ENCODE measurements at places on chromosomes 5 and 9.

DNA sequence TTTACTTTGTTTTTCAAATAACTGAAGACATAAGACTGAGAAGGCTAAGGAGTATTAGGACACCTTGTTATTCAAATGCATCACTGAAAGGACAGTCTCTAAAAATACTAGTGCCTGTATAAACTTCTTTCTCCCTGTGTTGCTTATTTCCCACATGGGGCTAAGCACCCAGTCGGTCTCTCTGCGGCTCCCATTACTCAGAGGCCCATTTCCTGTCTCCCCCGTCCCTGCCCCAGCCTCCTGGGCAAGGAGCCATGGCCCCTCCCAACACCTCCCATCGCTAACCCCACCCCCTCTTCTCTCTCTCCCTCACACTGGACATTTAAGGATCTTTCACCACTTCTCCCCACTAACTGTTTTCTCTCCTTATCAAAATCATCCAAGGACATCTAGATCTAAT lies 81.9 kb downstream of the EBF1 start:
- peak; percentile 0 for DNase-seq

- no peak for DNase-seq
These were observed 63.7 kb upstream of the CCDC112 start for GRCh38 chr5:115360046-115360685.

DNA sequence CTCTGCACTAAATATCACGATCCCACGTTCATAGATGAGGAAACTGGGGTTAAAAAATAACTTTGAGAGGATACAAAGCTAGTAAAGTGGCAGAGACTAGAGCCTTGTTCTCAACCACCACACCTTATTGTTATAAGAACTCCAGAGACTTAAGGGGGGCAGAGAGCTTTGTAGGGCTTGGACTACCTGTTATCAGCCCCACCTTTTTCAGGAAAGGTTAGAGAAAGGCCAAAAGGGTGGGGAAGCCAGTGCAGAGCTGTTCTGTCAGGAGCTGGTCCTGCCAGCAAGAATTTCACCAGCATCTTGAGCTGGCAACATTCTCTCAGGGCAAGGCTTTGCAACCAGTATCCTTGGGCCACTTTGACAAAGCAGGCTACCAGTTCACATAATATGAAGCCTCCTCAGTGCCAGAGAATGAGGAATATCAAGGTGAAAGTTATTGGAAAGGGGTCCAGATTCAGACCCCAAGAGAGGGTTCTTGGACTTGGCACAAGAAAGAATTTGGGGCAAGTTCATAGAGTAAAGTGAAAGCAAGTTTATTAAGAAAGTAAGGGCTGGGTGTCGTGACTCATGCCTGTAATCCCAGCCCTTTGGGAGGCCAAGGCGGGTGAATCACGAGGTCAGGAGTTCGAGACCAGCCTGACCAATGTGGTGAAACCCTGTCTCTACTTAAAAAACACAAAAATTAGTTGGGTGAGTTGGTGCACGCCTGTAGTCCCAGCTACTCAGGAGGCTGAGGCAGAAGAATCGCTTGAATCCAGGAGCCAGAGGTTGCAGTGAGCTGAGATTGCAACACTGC lies 66.2 kb upstream of the CLINT1 start:
- DNase-seq: no peak

- DNase-seq: no peak
These were observed 526.0 kb downstream of the MTRR start for GRCh38 chr5:8394965-8395364.

DNA sequence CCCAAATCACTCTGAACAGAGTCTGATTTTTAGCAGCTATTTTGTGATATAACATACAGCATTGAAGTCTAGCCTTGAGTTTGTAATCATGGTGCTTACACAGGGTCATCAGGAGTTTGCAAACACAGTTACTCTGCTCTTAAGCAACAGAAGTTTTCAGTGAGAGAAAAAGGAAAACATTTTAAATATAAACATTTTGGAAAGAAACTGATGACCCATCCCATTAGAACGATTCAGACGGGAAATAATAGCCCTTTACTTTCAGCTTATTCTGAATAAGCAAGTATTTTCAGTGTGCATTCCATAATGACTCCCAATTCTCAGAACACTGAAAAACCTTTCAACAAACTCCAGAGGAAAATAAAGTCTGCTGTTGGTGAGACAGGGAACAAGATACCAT lies 46.7 kb upstream of the TMC1 start:
- DNase-seq: no peak

DNA sequence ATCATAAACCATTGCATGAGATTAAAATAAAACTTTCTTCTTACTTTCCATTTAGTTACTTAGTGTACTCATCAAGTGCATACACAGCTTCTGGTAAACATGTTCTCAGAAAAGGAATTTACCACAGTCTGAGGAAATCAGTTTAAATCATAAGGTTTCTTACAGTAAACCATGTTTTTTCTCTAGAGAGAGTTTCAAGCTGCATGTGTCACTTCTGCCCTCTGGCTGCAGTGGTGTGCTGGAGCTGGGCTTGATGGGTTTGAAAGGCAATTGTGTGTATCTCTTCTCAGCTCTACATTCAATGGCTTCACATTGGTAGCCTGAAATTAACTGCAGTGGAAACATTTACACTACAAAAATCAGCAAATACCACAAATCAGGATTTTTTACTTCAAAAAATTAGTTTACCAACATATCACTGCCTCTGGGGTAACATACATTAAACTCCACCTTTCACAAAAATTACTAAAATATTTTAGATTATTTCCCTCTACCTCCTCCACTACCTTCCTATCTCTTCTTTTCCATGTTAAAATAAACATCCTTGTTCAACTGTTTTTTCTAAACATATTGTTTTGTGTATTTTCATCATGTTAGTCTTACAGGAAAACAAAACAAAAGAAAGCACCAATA lies 414.3 kb downstream of the ANXA1 start:
- DNase-seq: peak; percentile 27

DNA sequence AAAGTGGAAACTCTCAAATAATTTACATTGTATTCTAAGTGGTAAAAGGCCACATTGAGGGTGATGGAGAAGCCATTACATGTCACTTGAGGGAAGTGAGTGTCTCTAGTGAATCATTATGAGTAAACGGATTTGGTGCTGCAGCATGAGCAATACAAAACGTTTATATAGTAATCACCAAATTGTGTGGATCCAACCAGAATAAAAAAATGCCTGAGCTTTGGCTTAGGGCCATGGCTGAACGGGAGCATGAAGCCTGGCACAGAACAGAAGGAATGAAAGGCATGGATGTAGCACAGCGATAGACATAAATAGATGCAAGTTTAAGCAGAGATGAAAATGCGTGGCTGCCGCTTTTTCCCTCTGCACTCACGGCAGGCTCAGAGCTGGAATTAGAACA lies 58.3 kb downstream of the PTTG1 start:
- no peak for DNase-seq

DNA sequence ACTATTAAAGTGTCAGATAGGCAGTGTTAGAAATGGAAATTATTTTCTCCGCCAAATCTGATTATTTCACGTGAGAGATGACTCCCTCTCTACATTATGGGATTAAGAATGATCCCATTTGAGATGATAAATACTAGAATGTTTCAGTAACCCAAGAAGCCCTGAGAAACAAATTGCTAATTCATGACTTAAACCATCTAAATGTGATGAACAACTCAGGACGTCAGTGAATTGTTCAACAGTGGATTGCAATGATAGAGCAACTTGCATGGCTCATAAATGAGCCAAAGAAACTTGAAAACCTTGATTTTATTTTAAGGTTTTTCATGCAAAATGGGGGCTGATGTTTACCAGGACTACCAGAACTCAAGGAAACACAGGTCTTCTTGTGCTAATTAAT lies 350.5 kb upstream of the WWC1 start:
- DNase-seq: no peak

DNA sequence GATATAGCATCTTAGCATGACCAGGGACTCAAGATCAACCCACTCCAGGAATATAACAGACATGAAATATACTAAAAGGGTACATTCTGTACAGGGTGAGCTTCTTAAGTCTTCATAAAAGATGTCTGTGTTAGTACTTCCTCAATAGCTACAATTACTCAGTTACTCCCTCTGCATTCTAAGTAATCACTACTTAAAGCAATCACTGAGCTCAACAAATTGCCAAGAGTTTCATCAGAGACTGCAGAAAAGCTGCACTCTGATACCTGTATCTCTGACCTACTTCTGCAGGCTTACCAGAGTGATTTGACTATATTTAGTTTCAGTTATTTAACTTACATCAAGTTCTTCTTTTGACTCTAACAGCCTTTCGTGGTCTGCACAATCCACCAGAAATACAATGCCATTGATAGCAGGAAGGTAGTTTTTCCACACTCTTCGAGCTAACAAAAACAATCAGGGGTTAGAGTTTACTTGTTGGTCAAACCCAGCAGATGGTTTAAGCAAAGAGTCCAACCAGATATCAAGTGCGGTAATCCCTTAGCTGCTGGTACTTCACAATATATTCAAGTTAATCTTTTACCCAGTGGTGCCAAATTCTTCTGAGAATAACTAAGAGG lies 23.3 kb downstream of the SAR1B start:
- DNase-seq: no peak

GRCh38 chr9:132978451-132979131 lies at the start of gene GFI1B:
Gene GFI1B (plus strand): TSS chr9:132978694. CDS start chr9:132986679, 7,985 bp downstream.
- peak; percentile 10 for DNase-seq

DNA sequence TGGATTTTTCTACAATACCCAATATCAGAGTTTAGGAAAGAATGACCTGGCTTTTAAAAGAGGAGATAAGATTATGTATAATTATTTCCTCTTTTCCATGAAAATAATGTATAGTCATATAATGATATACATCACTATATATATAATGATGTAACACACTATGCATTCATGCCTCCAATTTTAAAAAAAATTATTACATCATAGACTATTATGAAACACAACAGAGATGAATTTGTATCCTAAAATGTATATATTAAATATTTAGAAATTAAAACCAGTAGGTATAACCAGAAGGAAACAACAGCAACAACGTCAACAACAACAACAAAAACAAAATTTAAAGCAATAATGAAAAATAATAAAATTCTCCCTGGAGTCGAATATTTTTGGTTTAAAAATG lies 1856.5 kb upstream of the CDH6 start:
- no peak for DNase-seq

GRCh38 chr5:137782055-137782454 lies 27.9 kb upstream of the HNRNPA0 start:
- DNase-seq: no peak

GRCh38 chr9:106864373-106865143 lies 1.6 kb downstream of the ZNF462 start:
- DNase-seq: peak; percentile 53

GRCh38 chr9:127572961-127573721 lies 38.9 kb upstream of the STXBP1 start:
- DNase-seq: no peak

- no peak for DNase-seq
These were observed 6.9 kb upstream of the UBAP1 start for GRCh38 chr9:34171753-34172535.

DNA sequence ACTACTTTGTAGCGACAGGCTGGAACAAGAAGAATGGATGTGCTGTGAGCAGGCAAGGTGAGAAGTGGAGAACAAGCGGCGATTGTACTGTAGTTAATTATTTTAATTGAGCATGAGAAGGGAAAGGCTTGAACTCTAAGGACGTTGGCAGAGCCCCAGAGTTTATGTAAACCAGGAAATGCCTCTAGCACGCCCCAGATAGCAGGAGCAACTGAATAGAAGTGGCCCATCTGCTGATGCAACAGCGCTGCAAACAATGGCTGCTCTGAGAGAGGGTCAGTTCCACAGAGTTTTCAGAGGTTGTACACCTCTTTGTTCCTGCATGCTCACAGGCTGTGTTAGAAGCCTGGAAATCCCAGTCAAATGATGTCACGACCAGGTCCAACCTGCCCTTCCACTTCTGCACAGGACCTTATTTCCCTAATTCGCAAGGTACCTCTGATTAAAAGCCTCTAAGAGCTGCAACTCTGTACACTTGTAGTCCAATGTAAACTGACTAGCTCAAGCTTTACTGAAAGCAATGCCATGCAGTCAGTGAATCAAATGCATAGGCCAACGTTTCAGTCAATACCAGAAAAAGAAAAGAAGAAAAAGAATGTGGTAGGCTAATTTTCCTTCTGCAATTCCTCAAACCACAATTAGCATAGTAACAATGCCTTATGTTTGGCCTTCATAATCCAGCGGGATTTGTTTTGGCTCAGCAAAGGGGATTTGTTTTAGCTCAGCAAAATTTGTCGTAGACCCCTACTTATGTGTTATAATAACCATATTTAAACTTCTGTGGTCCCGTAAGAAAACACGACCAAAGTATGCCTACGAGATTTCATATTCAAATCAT lies 119.6 kb upstream of the RETREG1 start:
- DNase-seq: peak; percentile 95

- peak; percentile 58 for DNase-seq
These were observed at the start of gene CDH18 for GRCh38 chr5:19987612-19988361. Gene CDH18 (minus strand): TSS chr5:19988200. CDS start chr5:19838986, 149,214 bp downstream.

DNA sequence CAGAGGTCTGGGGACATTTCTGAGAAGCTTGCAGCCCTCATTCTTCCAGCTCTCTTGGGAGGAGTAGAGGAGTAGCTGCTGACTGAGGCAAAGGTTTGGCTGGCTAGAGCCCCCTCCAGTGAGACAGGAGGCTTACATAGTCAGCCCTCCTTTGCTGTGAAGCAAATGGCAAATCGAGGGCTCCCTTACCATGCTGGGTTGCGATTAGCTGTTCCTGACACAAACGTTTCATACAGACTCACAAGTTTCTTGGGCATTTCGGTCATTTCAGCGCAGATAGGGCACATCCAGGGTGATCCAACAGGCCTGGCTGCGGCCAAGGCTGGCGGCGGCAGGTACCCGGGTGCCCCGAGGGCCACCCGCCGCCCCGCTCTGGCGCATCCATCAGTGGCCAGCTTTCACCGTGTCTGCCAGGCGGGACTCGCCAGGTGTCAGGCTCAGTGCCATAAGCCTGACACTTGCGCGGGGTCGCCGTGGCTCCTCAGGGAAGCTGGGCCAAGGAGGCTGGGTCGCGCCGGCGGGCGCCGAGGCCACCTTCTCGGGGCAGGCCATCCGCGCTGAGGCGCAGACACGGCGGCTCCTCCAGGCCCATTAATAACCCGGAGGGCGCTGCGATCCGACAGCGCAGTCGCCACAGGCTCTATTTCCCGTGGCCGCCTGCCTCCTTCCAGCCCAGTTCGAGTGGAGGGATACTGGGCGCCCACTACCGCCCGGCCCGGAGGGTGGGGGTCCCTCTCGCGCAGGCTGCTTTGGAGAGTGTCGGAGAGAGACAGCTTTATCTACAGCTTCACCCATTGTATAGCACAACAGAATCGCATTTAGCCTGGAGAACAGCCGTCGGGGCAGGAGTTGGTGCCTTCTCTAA lies 9.1 kb downstream of the PRDM6 start:
- DNase-seq: no peak

DNA sequence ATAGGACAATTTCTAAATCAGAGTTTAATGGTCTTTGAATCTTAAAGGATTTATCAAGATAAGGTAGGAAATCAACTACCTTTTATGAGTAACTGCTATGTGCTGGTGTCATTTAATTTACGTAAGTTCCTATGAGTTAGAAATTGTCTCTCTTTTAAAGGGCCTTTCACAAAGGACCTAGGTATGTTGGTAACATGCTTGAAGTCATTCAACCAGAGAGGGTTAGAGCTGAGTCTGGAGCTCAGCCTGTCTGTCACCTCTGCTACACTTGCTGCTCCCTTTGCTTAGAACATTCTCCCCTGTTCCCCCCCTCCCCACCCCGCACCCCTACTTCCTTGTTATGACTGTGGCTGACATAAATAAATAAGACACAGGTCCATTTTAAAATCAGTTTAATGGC lies 190.3 kb upstream of the SEMA6A start:
- no peak for DNase-seq
